GM12892 (cell line): ENCODE measurements at places on chromosomes 6 and 20.

GRCh38 chr6:108116546-108117426 lies 42.2 kb upstream of the OSTM1 start:
- no peak for DNase-seq

DNA sequence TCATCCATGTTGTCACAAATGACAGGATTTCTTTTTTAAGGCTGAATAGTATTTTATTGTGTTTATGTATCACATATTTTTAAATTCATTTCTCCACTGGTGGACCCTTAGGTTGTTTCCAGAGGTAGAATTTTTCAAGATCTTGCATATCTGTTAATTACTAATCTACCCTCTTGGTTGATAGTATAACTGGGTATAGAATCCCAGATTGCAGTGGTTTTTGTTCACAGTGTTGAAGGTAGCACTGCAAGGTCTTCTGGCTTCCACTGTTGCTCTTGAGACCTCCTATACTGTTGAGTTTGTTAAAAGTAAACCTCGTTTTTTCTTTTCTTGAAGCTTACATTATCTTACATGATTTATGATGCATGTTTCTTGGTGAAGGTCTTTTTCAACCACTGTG lies 22.9 kb downstream of the CDC5L start:
- no peak for DNase-seq

GRCh38 chr6:43670623-43670986 lies 17.0 kb downstream of the MRPS18A start:
- DNase-seq, result no peak

- no peak for DNase-seq
These were observed 44.1 kb downstream of the NHSL1 start for GRCh38 chr6:138454981-138455706.

- no peak for DNase-seq
These were observed 17.7 kb downstream of the FAM83B start for GRCh38 chr6:54864272-54864671.

- DNase-seq, result no peak
These were observed 3.3 kb downstream of the CEBPB start for GRCh38 chr20:50193836-50194421.

GRCh38 chr20:44296011-44296410 lies 15.0 kb downstream of the FITM2 start:
- DNase-seq, result no peak

GRCh38 chr6:43910638-43911353 lies 140.8 kb downstream of the VEGFA start:
- DNase-seq, result no peak

DNA sequence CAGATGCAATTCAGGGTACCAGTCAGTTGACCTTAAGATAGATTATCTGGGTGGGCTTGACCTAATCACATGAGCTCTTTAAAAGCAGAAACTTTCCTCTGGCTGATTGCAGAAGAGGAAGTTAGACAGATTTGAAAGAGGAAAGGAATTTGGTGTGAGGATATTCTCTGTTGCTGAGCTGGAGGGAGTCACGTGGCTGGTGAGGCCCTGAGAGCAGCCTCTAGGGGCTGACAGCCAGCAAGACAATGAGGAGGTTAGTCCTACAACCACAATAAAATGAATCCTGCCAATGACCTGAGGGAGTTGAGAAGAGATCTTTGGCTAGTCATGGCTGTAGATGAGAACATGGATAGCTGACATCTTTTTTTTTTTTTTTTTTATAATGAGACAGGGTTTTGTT lies 87.0 kb upstream of the B3GAT2 start:
- DNase-seq, result no peak

- DNase-seq, result no peak
These were observed 548 bp upstream of the BCAS4 start for GRCh38 chr20:50794181-50794845.

DNA sequence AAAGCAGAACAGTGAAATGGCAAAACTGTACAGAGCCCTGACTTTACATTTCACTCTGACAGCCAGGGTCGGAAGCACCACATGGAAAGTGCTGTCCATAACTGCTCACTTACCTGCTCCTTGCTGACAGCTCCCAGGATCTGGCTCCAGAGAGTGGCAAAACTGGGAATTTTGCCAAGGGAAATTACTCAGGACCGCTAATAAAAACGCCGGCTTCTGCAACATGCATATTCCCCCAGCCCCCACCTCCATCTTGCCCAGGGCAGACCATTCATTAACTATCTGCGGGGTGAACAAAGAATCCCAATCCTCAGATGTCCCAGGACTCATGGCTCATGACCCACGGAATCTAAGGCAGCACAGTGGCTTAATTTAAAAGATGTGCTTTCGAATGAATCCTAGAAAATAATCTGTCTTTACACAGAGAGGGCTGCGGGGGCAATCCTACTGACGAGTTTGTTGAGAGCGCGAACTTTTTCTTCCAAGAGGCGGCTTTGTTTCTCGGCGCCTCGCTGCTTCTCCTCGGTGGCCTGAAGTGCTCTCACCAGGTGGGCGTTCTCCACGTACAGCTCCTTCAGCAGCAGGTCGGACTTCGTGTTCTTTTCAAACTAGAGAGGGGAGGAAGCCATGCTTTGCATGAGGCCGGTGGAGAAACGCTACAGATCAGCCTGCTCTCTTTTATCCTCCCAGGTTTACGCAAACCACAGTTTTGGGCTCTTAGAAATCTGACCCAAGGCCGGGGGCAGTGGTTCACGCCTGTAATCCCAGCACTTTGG lies 45.8 kb downstream of the GINS1 start:
- DNase-seq, result no peak

DNA sequence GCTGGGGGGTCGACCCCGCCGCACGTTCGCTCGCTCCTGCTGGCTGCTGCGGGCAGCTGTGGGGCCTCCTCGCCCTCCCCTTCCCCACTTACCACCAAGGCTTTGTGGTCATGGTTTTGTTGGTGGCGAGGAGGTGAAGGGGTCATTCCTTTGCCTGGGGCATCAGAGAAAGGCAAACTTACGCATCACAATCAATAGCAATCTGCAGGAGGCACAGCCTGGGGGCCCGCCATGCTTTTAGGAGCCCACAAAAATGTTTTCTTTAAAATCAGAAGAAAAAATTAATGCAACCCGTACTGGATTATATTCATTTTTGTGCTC lies 137.0 kb downstream of the IMPG1 start:
- DNase-seq, result no peak

DNA sequence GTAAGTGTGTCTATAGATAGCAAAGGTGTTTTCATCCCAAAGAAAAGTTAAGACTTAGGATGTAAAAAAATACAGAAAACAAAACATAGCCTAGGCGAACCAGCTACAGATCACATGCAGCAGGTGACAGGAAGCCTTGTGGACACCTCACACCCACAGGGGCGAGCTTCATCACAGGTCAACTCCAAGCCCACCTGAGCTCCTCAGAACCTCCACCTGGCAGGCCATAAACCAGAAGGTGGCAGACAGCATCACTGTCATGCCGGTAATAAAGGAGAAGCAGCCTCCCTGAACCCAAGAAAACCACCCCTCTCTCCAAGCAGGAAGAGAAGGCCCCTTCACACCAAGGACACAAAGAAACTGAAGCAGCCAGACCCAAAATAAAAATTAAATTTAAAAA lies 1.0 kb downstream of the RALGAPA2 start:
- DNase-seq, result no peak

DNA sequence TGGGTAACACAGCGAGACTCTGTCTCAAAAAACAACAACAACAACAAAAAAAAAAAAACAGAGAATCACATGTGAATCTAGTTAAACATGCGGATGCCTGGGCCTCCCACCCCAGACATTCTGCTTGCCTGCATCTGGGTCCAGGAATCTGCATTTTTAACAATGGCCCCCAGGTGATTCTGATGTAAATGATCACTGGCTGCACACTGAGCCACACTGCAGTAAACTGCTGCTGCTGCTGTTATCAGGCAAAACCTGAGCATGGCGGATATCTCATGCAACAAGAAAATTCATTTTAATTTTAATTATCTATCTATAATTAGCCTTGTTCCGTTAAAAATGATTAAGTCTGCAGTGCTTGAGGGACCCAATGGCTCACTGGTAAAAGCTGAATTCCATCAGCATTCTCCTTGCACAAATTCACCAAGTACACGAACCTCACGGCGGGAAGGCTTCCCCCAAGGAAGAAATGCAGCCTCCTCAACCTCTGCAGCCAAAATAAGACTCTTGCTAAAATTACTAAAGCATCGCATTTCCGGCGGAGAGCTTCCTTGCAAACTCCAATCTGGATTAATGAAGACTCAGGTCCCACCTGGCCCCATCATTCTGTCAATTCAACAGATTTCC lies 81.6 kb upstream of the SNX9 start:
- DNase-seq, result no peak

GRCh38 chr20:6699921-6700562 lies 67.4 kb upstream of the BMP2 start:
- no peak for DNase-seq

DNA sequence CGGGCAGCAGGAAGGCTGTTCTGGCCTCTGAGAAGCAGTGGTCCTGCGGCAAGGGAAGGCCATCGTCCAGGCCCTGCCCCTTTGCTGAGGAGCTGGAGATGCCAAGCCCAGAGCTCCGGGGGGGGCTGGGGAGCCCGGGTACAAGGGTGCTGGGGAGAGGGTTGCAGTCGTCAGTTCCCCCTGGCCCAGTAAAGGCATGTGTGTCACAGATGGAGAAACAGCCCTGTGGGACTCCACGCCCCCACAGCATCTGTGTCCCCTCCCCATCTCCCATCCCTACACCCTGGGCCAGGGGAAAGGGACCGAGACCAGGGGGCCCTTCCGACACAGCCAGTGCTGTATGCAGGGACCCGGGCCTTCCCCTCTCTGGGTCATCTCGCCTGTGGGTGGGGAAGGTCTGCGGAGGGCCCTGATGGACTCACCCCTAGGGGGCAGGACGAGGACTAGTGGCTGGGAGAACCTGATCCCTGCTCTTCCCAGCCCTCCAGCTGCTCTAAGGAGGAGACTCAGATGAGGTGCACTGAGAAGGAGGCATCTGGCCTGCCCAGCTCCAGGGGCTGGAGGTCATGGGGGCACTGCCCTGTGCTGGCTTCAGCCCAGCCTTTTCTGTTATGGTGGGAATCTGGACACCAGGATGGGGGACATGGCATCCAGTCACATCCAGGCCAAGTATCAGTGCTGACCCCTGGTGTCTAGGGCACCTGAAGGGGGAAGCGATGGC lies 609 bp downstream of the MYL9 start:
- no peak for DNase-seq

DNA sequence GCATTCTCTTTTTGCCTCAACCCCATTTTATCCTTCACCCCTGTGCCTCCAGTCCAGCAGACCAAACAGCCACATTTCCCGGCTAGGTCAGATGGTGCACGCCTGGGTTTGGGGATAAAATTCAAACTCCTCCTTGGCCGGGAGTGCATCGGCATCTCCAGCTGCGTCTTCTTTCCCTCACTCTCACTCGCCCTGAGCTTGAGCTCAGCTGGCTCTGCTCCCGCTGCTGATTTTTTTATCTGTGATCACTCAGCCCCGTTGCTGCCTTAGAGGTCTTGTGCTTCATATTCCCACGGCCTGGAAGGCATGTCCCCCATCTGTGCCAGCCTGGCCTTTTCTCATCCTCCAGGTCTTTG lies 6.8 kb upstream of the EZR start:
- DNase-seq, result no peak

DNA sequence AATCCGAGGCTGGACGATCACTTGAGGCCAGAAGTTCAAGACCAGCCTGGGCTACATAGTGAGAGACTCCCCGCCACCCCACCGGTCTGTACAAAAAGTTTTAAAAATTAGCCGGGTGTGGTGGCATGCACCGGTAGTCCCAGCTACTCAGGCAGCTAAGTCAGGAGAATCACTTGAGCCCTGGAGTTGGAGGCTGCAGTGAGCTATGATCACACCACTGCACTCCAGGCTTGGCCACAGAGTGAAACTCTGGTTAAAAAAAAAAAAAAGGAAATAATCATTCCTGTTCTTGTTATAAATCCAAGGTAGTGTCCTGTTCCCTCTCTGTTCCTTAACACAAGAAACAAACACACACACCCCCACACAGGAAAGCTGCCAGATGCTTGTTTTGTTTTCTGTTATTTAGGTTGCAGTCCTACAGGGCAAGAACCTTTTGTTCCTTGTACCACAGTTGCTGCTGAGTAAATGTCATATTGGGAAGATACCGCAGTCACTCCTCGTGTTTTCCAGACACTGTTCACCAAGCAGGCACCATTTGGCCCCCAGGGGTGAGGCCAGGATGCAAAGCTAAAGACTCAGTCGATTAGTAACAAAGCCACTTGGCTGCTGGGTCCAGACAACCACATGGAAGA lies 28.9 kb downstream of the ASIP start:
- DNase-seq, result no peak

- no peak for DNase-seq
These were observed 6.4 kb downstream of the MYLK4 start for GRCh38 chr6:2744209-2744771.

GRCh38 chr6:108941859-108942258 lies 93.6 kb downstream of the ARMC2 start:
- no peak for DNase-seq

DNA sequence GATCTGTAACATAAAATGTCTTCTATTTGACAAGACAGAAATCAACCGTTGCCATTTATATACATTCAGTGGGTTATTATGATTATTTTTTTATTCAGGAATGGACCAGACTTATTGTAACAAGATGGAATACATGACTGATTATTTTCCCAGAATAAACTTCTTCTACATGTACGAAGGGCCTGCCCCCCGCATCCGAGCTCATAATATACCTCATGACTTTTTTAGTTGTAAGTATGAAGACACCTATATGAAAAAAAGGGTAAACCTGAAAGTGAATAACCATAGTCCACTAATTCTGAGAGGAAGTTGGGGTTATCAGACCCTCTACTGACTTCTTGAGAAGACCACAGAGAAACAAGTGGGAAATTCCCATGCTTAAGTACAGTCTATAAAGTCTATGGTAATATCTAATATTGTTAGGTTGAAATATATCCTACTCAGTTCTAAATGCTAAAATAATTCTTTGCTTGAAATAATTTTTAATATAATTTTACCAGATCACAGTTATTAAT lies 15.9 kb downstream of the OR2A4 start:
- no peak for DNase-seq

- no peak for DNase-seq
These were observed 251.2 kb downstream of the SLC24A3 start for GRCh38 chr20:19463597-19463996.

- DNase-seq, result no peak
These were observed 20.7 kb downstream of the NOL4L start for GRCh38 chr20:32564440-32564839.

GRCh38 chr6:119881416-119881815 lies 531.9 kb upstream of the MAN1A1 start:
- no peak for DNase-seq

- no peak for DNase-seq
These were observed 1633.9 kb downstream of the GRIK2 start for GRCh38 chr6:103027271-103027931.

GRCh38 chr6:137136065-137136464 lies 37.4 kb downstream of the IL22RA2 start:
- DNase-seq, result no peak

GRCh38 chr20:64247970-64248841 lies 7.3 kb upstream of the PCMTD2 start:
- no peak for DNase-seq
